A549 treated with ZK216348 at 1 μM for 4 hours (cell line): ENCODE measurements at places on chromosomes 11 and 22. TPM values are rescaled to one million over a fixed set of nuclear protein-coding genes. Genes with fewer than 3 reads are reported as not detected.

Gene CCDC89
- total RNA-seq = not detected in 5 replicates

Gene ARHGEF17
- total RNA-seq = 5.9 to 15.8 TPM (median 13.9 TPM) in 5 replicates

Gene TBC1D22A
- 7.5 to 11.0 TPM (median 10.2 TPM) in 5 replicates for total RNA-seq

Gene PGA5
- not detected in 5 replicates for total RNA-seq

Gene RNF26
- 24.5 to 40.8 TPM (median 39.0 TPM) in 5 replicates for total RNA-seq

Gene ZBED5
- total RNA-seq = 17.5 to 30.7 TPM (median 27.7 TPM) in 5 replicates

Gene H19
- 6.6 to 16.7 TPM (median 12.0 TPM) in 5 replicates for total RNA-seq

Gene SCN3B
- total RNA-seq = 0.08 to 0.31 TPM (median 0.13 TPM) in 5 replicates

Gene CNTN5
- total RNA-seq = not detected in 5 replicates
